ENCODE measurements at places on chromosomes 16 and 17.

GRCh38 chr16:85821390-85822135, 22.1 kb downstream of the COX4I1 start:
- peak; percentile 68 for DNase-seq

DNA sequence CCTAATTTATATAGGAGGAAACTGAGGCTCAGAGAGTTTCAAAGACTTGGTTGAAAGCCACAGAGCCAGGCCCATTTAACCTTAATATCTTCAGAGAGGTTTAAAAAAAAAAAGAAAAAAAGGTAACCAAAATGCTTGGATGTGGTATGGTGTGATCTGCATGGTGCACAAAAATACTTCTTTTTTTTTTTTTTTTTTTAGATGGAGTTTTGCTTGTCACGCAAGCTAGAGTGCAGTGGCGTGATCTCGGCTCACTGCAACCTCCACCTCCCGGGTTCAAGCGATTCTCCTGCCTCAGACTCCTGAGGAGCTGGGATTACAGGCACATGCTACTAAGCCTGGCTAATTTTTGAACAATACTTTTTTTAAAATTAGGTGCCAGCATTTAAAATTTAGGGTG, 101.8 kb downstream of the XYLT1 start:
- no peak for DNase-seq

- DNase-seq: no peak
Measured at GRCh38 chr16:59148056-59148768, 414.1 kb upstream of the GOT2 start.

GRCh38 chr17:557371-557770, 157.3 kb downstream of the VPS53 start:
- no peak for DNase-seq

DNA sequence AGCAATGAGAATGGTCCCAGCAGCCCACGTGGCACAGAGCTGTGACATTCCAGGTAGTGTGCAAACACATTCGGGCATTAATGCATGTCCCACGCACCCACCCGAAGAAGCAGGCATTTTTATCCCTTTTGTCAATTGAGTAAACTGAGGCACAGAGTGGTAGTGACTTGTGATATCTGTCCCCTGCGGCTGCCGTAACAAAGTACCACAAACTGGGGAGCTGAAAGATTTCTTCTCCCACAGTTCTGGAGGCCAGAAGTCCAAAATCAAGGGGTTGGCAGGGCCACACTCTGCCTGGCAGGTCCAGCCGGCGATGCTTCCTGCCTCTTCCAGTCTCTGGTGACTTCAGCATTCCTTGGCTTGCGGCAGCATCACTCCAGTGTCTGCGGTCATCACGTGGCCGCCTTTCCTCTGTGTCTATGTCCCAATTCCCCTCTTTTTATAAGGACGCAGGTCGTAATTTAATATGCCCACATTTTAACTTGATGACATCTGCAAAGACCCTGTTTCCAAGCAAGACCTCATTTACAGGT, 221.9 kb upstream of the GSE1 start:
- no peak for DNase-seq

- no peak for DNase-seq
Measured at GRCh38 chr17:1078831-1079561, 82.1 kb downstream of the TIMM22 start.

- DNase-seq: no peak
Measured at GRCh38 chr16:87390641-87391323, 1.4 kb upstream of the MAP1LC3B start.

DNA sequence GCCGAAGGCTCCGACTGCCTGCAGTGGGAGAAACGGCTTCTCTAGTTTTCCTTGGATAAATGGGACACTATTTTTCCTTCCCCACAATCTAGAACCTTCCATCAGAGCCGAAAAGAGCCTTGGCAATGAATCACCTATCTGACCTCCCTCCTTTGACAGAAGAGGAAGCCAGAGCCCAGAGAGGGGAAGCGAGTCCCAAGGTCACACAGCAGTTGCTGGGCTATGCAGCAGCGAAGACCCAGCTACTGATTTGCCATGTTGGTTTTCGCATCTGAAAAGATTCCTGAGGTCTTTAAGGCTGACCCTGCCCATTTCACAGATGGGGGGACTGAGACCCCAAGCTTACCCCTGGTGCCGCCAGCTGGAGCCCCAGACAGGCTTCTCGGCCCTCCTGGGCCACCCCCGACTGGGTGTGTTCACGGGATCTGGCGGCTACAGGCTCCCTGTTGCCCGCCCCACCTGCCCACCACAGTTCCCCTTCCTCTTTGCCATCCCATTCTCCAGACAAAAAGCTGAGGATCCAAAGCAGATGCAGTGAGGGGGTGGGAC, 45.9 kb downstream of the RAI1 start:
- DNase-seq: no peak

Measured in activated CD8-positive, alpha-beta memory T cell treated with anti-CD3 and anti-CD28 coated beads for 1 hour (primary cell).